ENCODE measurements at places on chromosomes 2 and 18.
A peak's percentile ranks its signal among the peaks of the same experiment; 100 is the strongest.

DNA sequence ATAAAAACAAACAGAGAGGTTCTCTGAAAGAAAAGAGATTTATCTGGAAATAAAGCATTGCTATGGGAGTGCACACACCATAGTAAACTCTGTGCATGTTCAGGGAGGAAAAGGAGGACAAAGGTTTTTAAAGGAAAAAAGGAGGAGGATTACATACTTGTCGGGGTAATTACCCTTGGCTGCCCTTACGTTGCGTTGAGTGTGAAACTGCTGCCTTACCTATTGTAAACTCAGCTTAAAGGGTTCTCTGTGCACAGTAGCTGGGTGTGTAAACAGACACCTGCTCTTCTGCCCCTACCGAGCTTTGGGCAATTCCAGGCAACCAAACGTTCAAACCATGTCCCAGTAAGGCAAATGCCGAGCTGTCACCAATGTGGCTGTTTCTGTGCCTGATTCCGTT lies 29.6 kb upstream of the PXDN start:
- DNase-seq = no peak

DNA sequence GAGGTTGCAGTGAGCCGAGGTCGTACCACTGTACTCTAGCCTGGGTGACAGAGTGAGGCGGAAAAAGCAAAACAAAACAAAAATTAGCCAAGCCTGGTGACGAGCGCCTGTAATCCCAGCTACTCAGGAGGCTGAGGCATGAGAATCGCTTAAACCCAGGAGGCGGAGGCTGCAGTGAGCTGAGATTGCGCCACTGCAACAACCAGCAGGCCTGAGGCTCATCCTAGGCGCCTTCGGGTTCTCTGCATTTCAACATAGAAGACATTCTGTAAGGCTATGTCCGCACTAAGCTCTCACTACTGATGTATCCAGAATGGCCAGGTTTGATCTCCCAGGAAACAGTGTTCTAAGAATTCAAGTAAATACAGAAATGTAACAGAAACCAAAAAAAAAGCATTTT lies 23.5 kb downstream of the PTPN2 start:
- no peak for DNase-seq

GRCh38 chr18:57780706-57781347 lies 22.3 kb downstream of the ATP8B1 start:
- no peak for DNase-seq

DNA sequence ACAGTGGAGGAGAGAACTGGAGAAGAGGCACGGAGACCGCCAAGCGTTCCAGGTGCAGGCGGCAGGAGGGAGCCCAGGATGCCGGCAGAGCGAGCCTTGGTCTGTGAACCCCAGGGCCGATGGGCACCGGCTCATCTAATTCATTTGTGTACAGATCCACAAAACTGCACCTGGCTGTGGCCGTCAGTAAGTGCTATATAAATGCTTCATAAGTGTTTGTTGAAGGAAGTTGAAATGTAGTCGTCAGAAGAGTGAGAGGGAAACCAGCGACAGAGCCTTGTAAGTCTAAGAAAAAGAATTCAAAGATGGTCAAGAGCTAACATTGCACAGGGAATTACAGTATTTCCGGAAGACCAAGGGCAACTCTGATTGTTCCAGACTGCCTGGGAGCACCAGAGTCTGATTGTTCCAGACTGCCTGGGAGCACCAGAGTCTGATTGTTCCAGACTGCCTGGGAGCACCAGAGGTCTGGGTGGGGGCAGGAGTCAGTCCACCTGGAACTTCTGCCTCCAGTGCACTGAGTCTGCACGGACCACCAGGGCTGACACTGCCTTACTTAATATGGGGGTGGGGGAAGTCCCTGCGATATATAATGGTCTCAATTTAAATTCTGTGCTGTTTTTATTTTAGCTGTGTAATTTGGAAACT lies 112.3 kb downstream of the BCL2 start:
- DNase-seq = no peak

- DNase-seq = no peak
Measured at GRCh38 chr2:144654523-144654922, 134.6 kb upstream of the ZEB2 start.

DNA sequence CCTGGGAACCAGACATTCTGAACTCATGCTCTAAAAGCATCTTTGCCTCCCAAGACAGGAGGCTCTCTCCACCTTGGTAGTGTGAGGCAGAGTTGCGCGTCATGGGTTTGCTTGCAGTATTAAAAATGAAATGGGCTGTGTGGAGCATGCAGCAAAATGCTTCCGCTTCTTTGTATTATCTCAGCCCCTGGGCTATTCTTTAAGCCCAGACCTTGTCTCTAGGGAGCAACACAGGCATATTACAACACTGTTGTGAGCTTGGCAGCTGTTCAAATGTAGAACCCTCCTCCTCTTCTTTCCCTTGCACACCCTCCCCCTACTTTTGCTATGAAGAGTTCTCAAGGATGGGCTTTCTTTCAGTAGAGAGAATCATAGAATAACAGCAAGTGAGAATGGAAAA lies 185.1 kb upstream of the LHCGR start:
- DNase-seq = no peak

GRCh38 chr18:80244956-80245730 lies 2.2 kb downstream of the PARD6G start:
- DNase-seq = no peak

- no peak for DNase-seq
Measured at GRCh38 chr2:205014201-205014600, 468.9 kb downstream of the PARD3B start.

- no peak for DNase-seq
Measured at GRCh38 chr2:24237313-24237712, 62.5 kb downstream of the FAM228A start.

DNA sequence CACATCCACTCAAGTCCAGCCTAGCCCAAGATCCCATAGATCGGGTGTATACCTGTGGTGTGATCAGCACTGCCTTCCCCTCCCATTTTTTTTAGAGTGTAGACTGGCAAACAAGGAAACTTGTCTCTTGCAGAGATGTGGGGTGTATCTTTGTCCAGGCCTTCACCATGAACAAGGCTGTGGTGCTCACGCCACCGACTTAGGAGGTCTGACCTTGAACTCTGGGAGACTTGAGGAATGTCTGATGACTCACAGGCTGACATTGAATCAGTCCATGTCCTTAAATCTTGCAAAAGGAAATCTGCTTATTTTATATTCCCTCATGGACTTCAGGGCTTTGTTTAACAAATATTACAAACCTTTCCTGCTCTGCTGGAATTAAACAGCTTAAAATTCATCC lies 4.5 kb upstream of the CTIF start:
- no peak for DNase-seq

GRCh38 chr2:95700519-95700918 lies 108.7 kb downstream of the TRIM43 start:
- DNase-seq = no peak

DNA sequence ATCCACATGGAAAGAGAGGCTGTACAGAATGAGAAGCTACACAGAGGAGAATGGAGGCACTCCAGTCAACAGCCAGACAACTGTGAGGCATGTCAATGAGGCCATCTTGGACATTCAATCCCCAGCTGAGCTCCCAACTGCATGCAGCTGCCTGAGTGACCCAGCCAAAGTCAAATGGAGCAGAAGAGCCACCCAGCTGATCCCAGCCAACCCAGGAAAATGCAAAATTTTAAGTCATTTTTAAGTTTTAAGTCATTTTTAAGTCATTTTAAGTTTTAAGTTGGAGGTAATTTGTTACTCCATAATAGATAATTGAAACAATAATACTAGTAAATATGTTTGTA lies 63.6 kb downstream of the RBMS1 start:
- no peak for DNase-seq

- DNase-seq = no peak
Measured at GRCh38 chr18:11669948-11670275, 19.2 kb upstream of the GNAL start.

GRCh38 chr2:136495636-136496035 lies 269.7 kb upstream of the THSD7B start:
- no peak for DNase-seq

GRCh38 chr2:109459485-109459884 lies 154.3 kb downstream of the SEPTIN10 start:
- no peak for DNase-seq

- DNase-seq = no peak
Measured at GRCh38 chr2:149858901-149859634, 271.5 kb upstream of the MMADHC start.

DNA sequence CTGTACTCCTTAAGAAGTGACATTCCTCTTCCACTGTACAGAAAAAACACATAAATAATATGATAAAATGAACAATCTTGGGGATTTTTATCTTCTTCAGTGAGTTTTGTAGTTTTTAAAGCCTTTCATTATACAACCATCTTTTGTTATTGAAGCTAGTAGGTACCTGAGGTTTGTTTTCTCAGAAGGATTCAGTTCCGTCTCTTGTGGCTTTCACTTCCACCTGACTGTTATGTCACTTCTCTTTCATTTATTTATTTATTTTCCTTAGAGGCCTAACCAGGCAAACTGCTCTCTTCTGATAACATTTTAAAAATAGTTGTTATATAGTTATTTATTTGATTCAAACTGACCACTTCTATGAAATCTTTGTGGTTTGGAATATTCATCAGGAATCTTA lies 464.2 kb downstream of the CCDC85A start:
- no peak for DNase-seq

GRCh38 chr2:156565066-156565710 lies 129.0 kb downstream of the GPD2 start:
- DNase-seq = no peak

GRCh38 chr2:119264781-119265692 lies 41.4 kb downstream of the STEAP3 start:
- peak; percentile 29 for DNase-seq

DNA sequence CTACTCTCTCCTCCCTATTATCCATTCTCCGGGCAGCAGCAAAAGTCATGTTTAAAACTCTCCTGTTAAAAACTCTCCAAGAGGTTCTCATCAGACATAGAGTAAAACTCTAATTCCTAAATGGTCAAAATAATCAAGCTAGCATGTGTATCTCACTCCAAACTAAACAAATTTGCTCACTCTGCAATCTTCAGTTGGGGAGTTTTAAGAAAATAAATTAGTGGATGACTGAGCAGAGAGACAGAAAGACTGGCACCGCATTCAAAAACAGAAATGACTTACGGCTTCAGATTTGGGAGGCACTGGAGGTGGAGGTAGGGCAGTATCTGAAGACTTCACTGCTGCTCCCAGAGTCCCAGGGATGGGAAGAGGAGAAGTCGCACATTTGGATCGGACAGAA lies 96.9 kb downstream of the MEP1B start:
- no peak for DNase-seq

DNA sequence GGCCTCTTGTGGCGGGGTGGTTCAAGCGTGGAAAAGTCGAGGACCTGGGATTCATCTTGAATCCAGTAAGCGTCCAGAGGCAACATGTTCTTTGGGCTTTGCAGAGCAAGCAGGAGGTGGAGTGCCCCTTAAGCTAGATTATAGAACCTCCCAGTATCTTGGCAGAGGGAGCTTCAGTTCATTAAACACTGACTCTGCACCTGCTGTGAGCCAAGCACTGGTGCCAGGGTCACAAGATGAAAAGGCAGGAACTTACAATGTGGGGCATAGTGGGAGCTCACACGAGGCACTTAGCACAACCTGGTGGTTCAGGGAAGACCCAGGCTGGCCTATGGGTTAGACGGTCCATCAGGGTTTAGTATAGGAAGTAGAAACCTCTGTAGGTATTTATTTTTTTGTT lies 7.4 kb upstream of the FZD5 start:
- no peak for DNase-seq

DNA sequence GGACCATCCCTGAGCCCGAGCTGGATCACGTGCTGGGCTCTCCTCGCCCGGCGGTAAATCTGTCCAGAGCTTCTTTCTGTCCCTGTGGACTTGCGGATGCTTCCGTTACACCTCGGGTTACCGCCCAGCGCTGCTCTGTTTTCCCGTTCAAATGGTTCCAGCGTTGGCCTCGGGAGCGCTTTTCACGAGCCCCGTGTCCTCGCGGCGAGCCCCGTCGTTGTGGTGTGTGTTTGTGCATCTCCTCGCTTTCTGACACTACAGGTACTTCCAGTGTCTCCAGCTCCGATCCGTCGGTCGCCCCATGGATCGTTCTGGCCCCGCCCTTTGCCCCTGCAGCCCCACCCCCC lies 77.4 kb downstream of the RTP5 start:
- no peak for DNase-seq

DNA sequence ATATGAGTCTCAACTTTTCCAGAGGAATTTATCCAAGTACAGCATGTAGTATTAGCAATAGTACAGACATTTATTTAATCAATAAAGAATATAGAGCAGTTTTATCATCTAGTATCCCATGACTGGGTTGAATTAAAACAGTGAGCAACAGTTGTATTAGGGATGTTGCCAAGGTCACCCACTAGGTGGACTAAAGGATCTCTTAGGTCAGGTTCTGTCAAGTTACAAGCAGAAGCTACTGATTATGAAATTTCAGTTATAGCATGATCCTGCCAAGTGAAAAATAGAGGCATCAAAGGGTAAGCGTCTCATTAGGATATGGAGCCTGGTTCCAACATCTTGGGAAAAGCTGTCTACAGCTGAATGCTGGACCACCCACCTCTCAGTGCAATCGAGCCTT lies 52.1 kb upstream of the LAPTM4A start:
- DNase-seq = no peak

GRCh38 chr2:64651590-64651989 lies 2.1 kb downstream of the SERTAD2 start:
- DNase-seq = no peak

- no peak for DNase-seq
Measured at GRCh38 chr2:27019931-27020855, 12.6 kb upstream of the TMEM214 start.

DNA sequence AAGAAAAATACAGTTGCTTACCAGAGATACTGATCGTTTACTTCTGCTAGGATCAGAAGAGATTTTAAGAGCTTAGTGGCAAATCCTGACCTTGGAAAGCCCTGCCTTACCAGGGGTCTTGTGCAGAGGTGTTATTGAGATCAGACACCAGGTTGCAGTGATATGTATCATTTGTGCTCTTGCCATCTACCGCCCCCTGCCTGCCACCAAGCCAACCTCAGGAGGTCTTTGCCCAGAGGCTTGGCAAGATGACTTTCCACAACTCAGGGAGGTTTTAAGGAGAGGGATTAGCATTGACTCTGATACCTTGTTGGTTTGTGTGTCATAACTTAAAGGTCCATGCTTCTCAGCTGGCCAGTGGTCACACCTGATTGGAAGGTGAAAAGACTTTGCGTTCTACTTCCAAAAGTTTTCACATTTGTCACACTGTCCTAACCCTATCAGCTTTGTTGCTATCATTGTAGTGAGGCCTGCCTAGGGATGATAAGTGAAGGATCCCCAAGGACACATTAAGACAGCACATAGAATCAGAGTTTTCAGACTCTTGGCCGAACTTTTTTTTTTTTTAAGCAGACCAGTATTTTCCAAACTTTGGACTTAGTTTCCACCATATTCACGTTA lies 46.2 kb upstream of the MGAT5 start:
- DNase-seq = peak; percentile 65

GRCh38 chr2:7866825-7867224 lies 815.0 kb upstream of the ID2 start:
- DNase-seq = no peak

GRCh38 chr2:46549166-46549844 lies 69.9 kb downstream of the TMEM247 start:
- no peak for DNase-seq

- no peak for DNase-seq
Measured at GRCh38 chr2:23753291-23754010, 173.5 kb downstream of the ATAD2B start.

Data from activated CD4-positive, alpha-beta T cell treated with anti-CD3 and anti-CD28 coated beads, Interleukin-2, amount 50 U/mL, for 48 hours (primary cell).